CD14-positive monocyte (primary cell): ENCODE measurements at places on chromosomes 6 and 20.

- DNase-seq, result no peak
These were observed 149.6 kb downstream of the BCAS1 start for GRCh38 chr20:53920647-53921245.

- DNase-seq, result no peak
These were observed 5.1 kb upstream of the KIAA0408 start for GRCh38 chr6:127464161-127464880.

- DNase-seq, result peak; percentile 42
These were observed 2.6 kb downstream of the SLCO4A1 start for GRCh38 chr20:62644802-62645496.

GRCh38 chr6:55531496-55531895 lies 47.5 kb downstream of the HMGCLL1 start:
- DNase-seq, result no peak

- peak; percentile 36 for DNase-seq
These were observed 88.7 kb upstream of the NAA20 start for GRCh38 chr20:19928328-19929011.

- DNase-seq, result peak; percentile 73
These were observed 26.2 kb downstream of the SLCO4A1 start for GRCh38 chr20:62668441-62669027.

GRCh38 chr6:106272287-106272686 lies 53.3 kb downstream of the ATG5 start:
- DNase-seq, result no peak

DNA sequence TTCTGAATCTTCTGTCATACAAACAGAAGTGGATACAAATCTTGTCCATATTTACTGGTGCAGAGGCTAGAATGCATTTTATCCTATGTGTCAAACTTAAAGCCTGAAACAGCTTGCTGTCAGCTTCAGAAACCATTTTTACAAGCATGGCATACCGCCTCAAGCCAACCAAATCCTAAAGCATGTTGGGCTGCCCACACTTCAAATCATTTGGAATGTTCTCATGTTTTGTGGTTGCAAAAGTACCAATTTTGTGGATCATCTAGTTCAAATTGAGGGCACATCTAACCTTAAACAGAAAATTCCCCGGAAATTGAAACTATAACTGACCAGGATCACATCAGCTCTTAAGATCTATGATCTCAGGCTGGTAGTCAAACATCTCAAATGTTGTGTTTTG lies 3.2 kb downstream of the GPR63 start:
- no peak for DNase-seq

DNA sequence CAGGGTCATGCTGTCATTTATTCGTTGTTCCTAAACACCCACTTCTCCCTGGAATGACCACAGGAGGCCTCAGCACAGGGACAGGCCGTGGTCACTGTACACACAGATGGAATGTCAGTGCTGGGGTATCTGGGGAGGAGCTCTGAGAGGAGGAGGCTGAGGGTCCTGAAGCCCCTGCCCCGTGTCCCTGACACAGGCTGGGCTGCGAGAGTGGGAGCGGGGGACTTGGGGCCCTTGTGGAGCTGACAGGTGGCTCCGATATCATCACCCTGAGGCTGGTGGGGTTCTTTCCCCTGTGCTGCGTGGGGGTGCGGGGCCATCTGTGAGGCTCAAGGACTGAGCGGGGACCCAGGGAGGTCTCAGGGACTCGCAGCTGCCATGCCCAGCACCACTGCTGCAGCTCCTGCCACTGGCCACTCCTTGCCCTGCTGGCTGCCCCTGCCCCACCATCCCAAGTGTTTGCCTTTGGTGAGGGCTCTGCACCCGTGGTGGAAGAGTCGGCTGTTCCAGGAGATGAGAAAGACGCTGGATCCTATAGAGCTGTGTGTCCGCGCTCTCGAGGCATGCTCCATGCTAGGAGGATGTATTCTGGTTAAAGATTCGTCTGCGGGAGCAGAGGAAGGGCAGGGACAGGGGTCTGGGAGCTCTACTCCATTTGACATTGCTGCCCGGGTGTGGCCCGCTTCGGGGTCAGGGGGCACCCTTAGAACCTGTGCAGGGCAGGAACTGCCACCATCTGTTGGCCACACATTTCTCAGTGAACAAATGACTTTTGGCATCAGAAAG lies 18.9 kb downstream of the NPEPL1 start:
- no peak for DNase-seq

- no peak for DNase-seq
These were observed 59.2 kb downstream of the PHF20 start for GRCh38 chr20:35831029-35831428.

GRCh38 chr6:78089531-78089930 lies 436.7 kb downstream of the MEI4 start:
- no peak for DNase-seq

DNA sequence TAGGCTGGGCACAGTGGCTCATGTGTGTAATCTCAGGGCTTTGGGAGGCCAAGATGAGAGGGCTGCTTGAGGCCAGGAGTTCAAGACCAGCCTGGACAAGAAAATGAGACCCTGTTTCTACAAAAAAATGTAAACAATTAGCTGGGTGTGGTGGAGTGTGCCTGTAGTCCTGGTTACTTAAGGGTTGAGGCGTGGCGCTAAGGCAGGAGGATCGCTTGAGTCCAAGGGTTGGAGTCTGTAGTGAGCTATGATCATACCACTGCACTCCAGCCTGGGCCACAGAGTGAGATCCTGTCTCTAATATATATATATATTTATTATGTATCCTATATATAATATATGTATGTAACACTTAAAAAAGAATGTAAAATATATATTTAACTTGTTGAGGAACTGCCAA lies 7.9 kb upstream of the ABRACL start:
- DNase-seq, result no peak

DNA sequence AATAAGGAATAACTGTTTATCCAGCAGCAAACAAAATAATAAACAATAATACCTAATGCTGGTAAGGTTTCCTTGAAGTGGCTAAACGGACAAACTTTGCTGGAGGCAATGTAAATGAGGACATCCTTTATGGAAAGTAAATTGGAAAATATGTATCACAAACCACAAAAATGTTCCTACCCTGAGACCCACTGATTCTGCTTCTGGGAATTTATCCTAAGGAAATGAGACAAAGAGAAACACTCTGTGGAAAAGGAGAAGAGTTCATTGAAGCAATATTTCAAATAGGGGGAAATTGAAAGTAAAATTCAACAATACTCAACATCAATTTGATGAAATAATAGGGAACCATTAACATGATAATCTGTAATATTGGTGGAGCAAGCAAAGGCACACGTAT lies 37.9 kb downstream of the MAFB start:
- no peak for DNase-seq

- DNase-seq, result peak; percentile 67
These were observed 1.1 kb upstream of the JARID2 start for GRCh38 chr6:15244620-15245360.

GRCh38 chr6:51199105-51199552 lies 380.5 kb downstream of the TFAP2B start:
- no peak for DNase-seq

GRCh38 chr6:139367810-139368351 lies 6.6 kb downstream of the CITED2 start:
- DNase-seq, result no peak

- peak; percentile 60 for DNase-seq
These were observed 109.4 kb upstream of the NEDD9 start for GRCh38 chr6:11341867-11342266.

DNA sequence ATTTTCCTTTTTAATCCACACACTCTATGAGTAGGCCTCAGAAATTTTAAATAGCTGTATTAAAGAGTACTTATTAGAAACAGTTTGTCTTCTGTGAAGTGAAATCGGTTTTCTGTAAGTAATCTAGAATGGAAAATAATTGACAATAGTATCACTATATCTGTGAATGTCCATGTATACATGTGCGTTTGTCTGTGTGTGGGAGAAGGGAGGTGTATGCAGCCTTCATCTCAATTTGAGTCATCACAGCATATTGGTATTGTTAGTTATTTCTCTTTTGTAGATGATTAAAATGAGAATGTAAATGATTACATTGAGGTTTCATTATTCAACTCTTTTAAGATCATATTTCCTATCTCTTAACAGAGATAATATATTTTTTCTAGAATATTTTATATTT lies 206.0 kb downstream of the EYS start:
- DNase-seq, result no peak

DNA sequence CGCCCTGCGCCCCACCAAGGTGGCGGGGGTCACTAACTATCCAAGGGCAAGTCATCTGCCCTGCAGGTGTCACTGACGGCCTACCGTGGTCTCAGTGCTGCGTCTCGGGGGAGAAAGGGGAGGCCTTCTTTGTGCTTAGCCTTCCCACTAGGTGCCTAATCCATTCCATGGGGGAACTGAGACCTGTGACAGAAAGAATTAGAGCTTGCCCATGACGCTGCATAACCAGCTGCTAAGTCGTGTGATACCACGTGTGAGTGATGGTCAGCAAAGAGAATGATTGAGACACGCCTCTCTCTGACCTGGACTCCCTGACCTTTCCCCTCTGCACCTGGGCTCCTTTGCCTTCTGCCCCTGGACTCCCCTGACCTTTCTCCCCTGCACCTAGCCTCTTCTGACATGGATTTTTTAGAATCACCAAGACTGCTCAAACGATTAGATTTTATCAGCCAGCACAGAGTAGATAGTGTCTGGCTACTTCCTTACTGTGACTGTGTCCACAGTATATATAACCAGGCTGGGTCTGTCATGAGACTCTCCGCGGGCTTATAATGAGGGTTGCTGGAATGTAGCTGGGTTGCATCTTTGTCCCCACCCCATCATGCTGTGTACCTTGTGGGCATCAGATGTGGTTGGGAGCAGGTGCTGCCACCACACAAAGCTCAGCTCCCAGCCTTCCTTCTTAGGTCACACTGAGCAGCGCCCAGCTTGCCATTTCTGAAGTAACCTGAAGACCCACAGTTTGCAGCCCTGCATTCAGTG lies 140.6 kb downstream of the TMEM242 start:
- no peak for DNase-seq

- DNase-seq, result peak; percentile 46
These were observed 24.5 kb upstream of the HLA-A start for GRCh38 chr6:29917857-29918256.

GRCh38 chr6:134517145-134517658 lies 199.3 kb upstream of the SGK1 start:
- peak; percentile 34 for DNase-seq

DNA sequence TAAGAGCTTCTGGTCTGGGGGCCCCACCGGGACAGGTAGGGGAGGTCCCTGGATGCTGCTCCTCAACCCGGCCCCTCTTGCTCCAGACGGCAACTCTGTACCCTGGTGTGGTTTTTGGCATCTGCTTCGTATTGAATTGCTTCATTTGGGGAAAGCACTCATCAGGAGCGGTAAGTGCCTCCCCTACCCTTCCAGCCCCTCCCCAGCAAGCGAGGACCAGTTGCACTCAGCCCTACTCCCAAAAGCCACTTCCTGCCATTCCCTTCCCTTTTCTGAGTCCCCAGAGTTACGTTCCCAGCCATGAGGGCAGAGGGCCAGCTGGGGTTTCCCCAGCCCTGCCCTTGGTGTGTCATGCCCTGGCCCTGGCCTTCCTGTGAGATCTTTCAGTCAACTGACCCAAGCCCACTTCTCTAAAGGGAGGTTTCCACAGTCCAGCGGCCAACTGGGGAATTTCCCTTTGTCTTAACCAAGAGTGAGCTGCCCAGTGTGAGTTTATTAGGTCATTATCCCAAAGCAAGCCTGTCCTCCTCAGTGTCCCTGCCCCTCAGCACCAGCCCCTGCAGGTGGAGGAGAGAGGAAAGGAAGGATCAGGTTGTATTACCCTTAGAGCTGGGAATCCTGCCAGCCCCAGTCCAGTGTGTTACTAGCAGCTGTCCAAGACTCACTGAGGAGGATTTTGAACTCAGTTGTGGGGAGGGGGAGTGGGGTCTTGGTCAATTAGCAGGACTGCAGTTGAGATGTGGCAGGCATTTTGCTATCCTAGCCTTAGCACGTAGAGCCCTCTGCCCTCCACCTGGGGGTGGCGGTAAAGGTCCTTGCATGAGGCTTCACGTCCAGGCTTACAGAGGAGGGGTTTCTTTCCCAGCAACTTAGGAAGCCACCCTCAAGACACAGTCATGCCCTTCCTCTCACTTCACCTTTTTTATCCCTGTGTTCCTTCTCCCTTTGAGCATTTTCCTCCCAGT lies 45.8 kb downstream of the TM9SF4 start:
- peak; percentile 98 for DNase-seq

GRCh38 chr6:83169511-83169910 lies 23.6 kb downstream of the PGM3 start:
- no peak for DNase-seq

- peak; percentile 22 for DNase-seq
These were observed 40.9 kb downstream of the NCOA7 start for GRCh38 chr6:125831659-125832058.

- DNase-seq, result no peak
These were observed 1225.5 kb upstream of the CITED2 start for GRCh38 chr6:140599916-140600315.

GRCh38 chr6:75922226-75922625 lies 150.2 kb downstream of the IMPG1 start:
- no peak for DNase-seq

GRCh38 chr6:6494677-6495076 lies 93.8 kb upstream of the LY86 start:
- DNase-seq, result peak; percentile 68

DNA sequence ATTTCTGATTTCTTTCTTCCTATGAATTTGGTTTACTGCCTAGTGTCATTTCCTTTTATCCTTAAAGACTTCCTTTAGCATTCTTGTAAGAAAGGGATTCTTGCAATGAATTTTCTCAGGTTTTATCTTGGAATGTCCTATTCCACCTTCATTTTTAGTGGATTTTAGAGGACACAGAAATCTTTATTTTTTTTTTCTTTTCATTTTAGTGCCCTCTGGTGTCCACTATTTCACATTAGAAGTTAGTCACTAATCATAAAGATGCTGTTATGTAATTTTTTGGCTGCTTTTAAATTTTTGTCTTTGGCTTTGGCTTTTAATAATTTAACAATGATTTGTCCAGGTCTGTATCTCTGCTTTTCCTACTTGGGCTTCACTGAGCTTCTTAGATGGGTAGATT lies 28.1 kb downstream of the LMBRD1 start:
- no peak for DNase-seq

DNA sequence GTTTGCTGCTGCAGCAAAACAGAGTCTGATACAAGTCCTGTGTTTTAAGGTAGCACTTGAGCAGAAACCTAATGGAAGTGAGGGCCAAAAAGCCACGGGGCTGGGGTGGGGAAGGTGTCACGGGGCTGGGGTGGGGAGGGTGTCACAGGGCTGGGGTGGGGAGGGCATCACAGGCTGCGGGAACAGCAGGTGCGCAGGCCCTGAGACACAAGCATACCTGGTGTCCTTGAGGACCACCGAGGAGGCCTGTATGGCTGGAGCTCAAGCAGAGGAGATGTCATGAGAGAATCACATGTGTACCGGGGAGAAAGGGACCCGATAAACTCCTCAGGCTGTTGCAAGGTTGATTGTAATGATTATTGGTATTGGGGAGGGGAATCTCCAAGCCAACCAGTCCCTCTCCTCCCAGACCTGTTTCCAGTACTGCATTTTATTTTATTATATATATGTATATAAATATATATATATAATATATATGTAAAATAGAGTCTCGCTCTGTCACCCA lies 13.6 kb upstream of the SPO11 start:
- DNase-seq, result no peak

GRCh38 chr20:37443596-37443995 lies 77.5 kb upstream of the NNAT start:
- DNase-seq, result no peak

GRCh38 chr20:32804817-32805216 lies 14.9 kb upstream of the MAPRE1 start:
- DNase-seq, result no peak
